Small intestine (tissue), 16 donors: ENCODE measurements at places on chromosomes 2 and 18. TPM values are rescaled to one million over a fixed set of nuclear protein-coding genes. Genes with fewer than 3 reads are reported as not detected.

MRPS5 gene
- polyA plus RNA-seq, result 104 TPM

ANKRD53 gene
- polyA plus RNA-seq, result 2.4 TPM

STON1 gene
- 0.45 TPM for polyA plus RNA-seq

UGT1A10 gene
- 30.0 TPM for polyA plus RNA-seq

FKBP1B gene
- 73.5 TPM for polyA plus RNA-seq

NAT8 gene
- 1.2 TPM for polyA plus RNA-seq

LOXHD1 gene
- 0.27 TPM for polyA plus RNA-seq

DNA sequence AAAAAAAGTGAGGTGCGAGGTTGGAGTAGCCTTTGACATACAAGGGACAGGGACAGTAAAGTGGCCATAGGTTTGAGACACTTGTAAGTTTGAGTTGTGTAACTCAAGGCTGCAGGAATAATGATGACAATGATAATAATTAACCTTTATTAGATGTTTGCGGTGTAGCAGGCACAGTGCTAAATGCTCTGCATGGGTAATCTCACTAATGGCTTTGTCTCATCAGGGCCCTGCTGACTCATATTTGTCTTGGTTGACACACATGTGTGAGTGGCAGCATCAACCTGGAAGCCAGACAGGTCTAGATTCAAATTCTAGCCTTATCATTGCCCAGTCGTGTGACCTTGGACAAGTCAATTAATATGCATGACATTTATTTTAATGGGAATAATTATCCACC, 126.2 kb downstream of the FSHR start:
- DNase-seq, result no peak

DNA sequence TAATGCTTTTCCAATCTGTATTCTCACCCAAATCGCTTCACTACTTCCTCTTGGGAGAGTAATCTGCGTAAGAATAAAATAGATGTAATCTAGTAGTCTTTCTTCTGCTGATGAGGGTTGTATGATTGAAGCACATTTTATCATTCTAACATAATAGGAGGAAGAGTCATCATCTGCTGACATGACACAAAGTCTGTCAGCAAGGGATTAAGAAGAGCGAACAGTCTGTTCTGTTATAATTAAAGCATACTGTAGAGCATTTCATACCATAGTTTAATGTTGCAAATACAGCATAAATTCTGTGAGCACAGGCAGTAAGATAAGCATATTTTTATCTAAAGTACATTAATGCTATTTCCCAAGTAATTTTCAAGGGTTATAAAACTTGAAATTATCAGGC, 10.4 kb downstream of the SLC25A52 start:
- DNase-seq, result no peak

DNA sequence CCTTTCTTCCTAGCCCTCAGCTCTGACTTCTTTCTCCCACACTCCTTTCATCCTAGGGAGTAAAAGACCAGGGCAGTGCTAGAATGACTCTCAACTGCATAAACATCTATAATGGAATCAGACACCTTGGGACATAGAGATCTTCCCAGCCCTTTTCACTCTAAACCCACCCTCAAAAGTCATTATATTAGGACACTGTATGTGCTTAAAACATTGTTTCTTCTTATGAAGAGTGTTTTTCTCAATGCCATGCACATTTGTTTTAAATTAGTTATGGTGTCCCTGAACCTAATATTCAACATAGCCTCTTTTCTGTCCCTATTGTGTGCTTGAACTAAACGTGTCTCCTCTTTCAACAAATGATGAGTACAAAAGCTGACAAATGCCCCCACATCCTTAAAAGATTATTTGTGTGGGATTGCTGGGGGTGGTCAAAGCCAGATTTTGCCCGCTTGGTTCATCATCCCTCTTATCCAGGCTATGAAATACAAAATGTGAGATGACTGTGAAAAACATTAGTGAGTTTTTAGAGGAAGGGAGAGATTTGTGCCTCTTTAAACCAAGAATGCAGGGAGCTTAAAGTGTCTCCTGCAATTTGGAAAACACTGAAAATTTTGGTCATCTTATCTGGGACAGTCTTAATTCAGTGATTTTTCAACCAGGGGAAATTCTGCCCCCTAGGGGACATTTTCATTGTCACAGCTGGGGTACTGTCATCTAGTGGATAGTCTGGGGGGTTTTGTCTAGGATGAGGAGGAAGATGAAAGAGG, 29.0 kb downstream of the SERPINB5 start:
- DNase-seq, result peak; percentile 38

- no peak for DNase-seq
Observed at GRCh38 chr2:128490881-128491691, 172.4 kb upstream of the HS6ST1 start.

GRCh38 chr2:214130114-214130513, 280.7 kb upstream of the VWC2L start:
- DNase-seq, result no peak

DNA sequence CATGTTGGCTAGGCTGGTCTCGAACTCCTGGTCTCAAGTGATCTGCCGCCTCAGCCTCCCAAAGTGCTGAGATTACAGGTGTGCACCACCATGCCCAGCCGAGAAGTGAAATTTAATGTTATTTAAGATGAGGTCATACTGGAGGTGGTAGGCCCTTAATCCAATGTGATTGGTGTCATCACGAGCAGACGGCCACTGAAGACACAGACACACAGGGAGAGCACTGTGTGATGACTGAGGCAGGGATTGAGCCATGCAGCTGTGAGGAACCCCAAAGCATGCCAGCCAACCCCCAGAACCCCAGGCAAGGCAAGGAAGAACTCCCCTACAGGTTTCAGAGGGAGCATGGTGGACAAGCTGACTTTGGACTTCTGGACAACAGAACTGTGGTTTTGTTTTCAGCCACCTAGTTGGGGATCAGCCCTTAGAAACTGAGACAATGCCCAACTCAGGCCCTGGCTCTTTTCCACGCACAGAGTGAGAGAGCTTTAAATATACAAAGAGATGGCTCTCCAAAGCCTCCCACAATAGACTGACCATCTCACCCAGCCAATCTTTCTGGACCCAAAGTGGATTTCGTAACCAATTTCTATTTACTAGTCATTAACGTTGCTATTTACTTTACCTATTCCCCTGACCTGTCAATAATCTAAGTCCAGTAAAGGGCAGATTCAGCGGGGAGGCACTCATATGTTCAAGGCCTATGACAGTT, 34.2 kb downstream of the TBC1D8 start:
- no peak for DNase-seq

GRCh38 chr18:34223893-34224422, 755 bp downstream of the NOL4 start:
- no peak for DNase-seq

GRCh38 chr2:160694631-160695030, 201.0 kb upstream of the RBMS1 start:
- no peak for DNase-seq

DNA sequence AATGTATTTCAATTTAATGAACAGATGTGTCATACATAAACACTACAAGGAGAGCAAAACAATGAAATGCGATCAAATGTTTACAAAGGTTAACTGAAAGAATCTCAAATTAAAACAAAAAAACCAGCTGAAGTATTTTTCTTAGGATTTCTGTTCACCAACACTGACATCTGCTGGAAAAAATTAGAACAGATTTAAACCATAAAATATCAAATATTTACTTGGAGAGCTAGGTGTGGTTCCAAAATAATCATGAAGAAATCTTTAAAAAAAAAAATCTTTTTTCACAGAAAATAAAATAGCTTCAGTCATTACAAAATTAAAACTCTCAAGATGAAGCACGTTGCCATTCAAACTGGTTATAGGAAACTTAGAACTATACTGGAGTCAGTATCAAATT, 13.8 kb downstream of the MMADHC start:
- DNase-seq, result no peak

GRCh38 chr2:66443186-66443978, 8.5 kb downstream of the MEIS1 start:
- DNase-seq, result no peak

DNA sequence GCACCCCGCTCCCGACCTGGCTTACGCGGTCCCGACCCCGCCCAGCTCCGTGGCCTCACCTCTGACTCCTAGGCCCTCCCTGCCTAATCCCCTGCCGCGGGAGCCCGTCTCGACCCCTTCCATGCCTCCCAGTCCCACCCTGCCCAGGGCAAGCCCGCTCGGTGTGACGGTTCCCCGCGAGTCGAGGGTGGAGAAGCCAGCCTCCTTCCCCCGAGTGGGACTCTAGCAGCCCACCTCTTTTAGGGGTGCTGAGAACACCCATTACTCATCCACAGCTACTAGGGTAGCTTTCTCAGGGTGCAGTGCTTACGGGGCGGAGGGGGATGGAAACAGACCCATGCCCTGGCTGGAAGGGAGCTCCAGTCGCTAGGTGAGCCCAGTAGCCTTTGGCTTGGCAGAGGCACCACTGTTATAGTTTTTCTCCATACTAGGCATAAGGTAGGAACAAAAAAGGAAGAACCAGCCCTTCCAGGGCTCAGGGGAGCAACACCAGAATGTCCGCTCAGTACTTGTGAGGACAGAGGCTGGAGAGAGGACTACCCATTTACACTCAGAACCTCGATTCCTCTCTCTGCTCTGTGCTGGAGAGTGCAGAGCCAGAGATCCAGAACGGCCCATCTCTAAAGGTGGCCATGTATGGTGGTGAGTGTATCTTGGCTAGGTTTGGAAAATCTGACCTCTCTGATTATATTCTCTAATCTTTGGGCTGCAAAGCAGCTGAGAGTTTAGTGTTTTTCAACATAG, 606 bp downstream of the AGBL5 start:
- no peak for DNase-seq

DNA sequence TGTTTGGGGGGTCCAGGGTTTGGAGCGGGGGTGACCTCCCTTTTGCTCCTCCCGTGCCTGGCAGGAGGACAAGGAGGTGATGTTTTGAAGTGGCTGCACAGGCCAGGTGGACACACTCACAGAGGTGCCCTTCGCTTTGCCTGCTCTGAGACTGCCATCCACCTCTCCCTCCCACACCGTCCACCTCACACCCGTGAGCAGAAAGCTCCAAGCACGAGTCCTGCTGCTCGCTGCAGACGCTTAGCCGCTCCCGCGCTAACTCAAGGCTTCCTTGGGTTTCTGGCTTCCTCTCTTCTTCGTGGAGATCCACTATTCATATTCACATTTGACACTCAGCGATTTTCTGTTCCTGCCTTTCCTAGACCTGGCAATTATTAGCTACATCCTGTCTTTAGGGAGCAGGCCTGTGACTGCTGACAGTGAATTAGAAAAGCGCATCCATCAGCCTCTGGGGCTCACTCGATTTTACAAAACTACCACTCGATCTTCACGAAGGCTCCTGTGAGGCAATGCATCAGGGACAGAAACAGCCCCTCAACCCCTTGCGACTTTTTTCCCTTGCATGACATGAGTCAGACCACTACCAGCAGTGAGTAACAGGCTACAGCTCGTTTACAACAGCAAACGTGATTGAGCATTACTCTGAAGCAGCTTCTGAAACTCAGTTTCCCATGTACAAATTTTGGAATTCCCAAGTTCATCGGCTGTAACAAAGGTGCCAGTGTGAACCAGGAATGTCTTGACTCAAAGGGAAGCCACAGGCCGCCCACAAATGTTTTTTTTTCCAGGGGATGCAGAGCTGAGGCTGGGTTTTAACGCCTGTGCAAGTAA, 238.7 kb upstream of the SOX11 start:
- no peak for DNase-seq

GRCh38 chr2:27651056-27651455, 12.4 kb downstream of the SUPT7L start:
- DNase-seq, result no peak

DNA sequence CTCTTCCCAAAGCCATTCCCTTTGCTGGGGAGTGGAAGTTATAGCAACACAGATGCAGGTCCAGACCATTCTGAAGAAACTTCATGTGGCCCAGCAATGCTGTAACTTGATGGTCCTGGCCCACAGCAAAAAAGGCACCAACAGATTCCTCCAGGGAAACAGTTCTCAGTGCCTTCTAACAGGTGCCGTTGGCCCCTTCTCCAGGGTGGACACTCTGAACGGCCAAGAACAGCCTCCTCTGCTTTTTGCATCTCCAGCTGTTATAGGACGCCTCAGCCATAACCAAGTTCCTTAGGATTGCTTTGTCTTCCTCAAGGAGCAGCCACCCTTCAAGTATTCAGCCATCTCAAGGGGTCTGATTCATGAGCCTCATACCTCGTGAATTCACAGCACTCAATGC, 38.0 kb downstream of the MARCO start:
- DNase-seq, result no peak

- DNase-seq, result no peak
Observed at GRCh38 chr2:221423210-221423804, 148.8 kb downstream of the EPHA4 start.

- DNase-seq, result no peak
Observed at GRCh38 chr2:148565272-148565894, 79.2 kb upstream of the EPC2 start.

GRCh38 chr2:73072129-73072395, 550 bp upstream of the SFXN5 start:
- DNase-seq, result no peak

- no peak for DNase-seq
Observed at GRCh38 chr2:179981085-179981484, 26.0 kb downstream of the CWC22 start.

DNA sequence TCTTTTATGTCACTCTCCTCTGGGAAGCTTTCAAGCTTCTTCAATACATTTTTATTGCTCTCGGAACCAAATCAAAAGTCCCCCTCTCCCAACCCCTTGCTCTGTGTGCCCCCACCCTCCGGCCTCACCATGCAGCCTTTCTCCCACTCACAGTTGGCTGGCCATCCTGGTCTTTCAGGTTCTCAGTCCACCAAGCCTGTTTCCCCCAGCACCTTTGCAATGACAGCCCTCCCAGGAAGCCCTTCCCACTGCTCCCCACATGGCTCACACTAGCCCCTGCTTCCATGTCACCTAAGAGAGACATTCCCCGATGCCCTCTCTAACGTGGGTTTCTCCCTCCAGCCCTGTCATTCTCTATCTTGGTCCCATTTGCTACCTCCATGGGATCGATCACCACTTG, 266.6 kb downstream of the SRBD1 start:
- no peak for DNase-seq

DNA sequence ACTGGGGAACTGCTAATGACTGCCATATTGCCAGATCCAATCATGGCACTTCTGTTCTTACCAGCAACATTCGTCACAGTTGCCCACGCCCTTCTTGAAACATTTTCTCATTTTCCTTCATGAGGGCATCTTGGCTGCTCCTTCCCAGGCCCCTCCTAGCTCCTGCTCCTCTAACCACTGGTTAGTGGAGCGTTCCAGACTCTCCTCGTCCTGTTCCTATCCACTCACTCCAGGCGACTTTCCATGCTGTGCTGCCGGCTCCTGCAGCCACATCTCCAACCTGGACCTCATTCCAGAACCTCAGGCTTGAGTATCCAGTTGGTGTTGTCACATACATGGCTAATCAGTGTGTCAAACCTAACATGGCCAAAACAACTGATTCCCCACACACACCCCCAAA, 1.3 kb upstream of the ADI1 start:
- no peak for DNase-seq
